Endothelial cell (in vitro differentiated cells): ENCODE measurements at places on chromosomes 12 and 14.

DNA sequence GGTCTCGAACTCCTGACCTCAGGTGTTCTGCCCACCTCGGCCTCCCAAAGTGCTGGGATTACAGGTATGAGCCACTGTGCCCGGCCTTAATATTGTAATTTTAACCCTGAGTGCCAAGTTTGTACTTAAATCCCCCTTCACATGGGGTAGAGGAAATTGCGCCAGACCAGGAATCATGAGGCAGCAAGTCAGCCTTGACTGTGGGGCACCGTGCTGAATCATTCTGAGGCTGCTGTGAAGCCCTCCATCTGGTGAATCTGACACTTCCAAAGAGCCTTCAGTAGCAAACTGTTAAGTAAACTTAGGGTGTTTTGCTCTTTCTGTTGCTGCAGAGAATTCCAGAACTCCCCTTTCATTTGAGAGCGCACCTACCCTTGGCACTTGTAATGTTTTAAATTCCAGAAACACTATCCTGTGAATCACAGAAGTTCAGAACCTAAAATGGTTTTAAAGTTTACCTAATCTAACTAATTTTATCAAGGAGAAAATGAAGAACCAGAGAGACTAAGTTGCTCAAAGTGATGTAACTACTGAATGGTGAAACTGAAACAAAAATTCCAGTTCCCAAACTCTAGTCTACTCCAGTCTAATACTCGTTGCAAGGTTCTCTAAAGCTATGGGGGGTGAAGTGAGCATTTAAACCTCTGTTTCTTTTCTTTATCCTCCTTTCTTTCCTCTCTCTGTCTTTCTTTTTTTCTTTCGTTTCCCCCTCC lies 7.5 kb downstream of the HEBP1 start:
- DNase-seq = no peak

GRCh38 chr14:68451696-68452373 lies 341.0 kb downstream of the ZFP36L1 start:
- no peak for DNase-seq

GRCh38 chr12:57343703-57344378 lies 87.0 kb downstream of the R3HDM2 start:
- DNase-seq = no peak

GRCh38 chr12:8709124-8709830 lies 11.5 kb downstream of the RIMKLB start:
- no peak for DNase-seq

GRCh38 chr14:97180304-97181200 lies 383.4 kb downstream of the VRK1 start:
- DNase-seq = no peak

DNA sequence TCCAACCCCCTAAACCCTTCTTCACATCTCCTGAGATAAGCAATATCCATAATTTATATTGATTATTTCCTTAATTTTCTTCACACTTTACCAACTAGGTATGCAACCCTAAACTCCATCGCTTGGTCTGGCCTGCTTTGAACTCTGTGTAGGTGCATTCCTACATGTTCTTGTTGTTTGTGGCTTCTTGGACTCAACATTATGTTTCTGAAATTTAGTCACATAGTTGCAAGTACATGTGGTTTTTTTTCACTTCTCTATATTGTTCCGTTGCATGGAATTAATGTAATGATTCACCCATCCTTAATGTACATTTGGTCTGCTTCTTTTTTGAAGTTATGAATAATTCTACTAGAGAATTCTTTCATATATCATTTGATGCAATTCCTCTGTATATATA lies 1.6 kb upstream of the TAS2R30 start:
- no peak for DNase-seq

- no peak for DNase-seq
Observed at GRCh38 chr14:56555921-56556570, 23.6 kb upstream of the TMEM260 start.

GRCh38 chr14:60915781-60916180 lies 65.1 kb downstream of the TRMT5 start:
- DNase-seq = no peak

- no peak for DNase-seq
Observed at GRCh38 chr12:106068296-106068695, 70.5 kb downstream of the NUAK1 start.

- no peak for DNase-seq
Observed at GRCh38 chr12:93970900-93971688, 177.3 kb upstream of the PLXNC1 start.

GRCh38 chr12:108643941-108644810 lies 10.5 kb upstream of the SELPLG start:
- no peak for DNase-seq

- DNase-seq = no peak
Observed at GRCh38 chr12:92369636-92370035, 224.0 kb upstream of the BTG1 start.

DNA sequence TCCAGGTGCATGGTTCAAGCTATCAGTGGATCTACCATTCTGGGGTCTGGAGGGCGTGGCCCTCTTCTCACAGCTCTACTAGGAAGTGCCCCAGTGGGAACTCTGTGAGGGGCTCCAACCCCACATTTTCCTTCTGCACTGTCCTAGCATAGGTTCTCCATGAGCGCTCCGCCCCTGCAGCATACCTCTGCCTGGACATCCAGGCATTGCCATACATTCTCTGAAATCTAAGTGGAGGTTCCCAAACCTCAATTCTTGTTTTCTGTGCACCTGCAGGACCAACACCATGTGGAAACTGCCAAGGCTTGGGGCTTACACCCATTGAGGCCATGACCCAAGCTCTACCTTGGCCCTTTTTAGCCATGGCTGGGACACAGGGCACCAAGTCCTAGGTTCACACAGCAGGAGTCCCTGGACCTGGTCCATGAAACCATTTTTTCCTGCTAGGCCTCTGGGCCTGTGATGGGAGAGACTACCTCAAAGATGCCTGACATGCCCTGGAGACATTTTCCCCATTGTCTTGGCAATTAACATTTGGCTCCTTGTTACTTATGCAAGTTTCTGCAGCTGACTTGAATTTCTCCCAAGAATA lies 76.8 kb downstream of the CRADD start:
- DNase-seq = no peak

GRCh38 chr14:49688701-49689030 lies 652 bp upstream of the POLE2 start:
- no peak for DNase-seq

- DNase-seq = no peak
Observed at GRCh38 chr12:53098354-53098981, 1.0 kb downstream of the IGFBP6 start.

GRCh38 chr12:38159591-38160317 lies 156.8 kb upstream of the ALG10B start:
- DNase-seq = no peak

DNA sequence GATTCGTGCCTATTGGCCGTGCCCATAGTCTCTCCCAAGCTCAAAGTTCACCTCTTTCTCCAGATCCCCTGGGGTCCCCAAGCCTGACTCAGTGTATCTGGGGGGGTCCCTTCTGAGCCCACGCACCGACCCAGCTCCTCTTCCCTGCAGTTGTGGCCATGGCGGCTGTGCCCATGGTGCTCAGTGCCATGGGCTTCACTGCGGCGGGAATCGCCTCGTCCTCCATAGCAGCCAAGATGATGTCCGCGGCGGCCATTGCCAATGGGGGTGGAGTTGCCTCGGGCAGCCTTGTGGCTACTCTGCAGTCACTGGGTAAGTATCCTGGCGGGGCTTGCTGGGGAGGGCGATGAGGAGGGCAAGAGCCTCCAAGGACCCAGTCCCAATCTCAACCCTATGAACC lies 5.1 kb downstream of the IFI27 start:
- DNase-seq = no peak

- DNase-seq = no peak
Observed at GRCh38 chr12:124184456-124184855, 110.4 kb upstream of the RFLNA start.

- DNase-seq = no peak
Observed at GRCh38 chr12:27707216-27707615, 3.4 kb upstream of the MRPS35 start.

DNA sequence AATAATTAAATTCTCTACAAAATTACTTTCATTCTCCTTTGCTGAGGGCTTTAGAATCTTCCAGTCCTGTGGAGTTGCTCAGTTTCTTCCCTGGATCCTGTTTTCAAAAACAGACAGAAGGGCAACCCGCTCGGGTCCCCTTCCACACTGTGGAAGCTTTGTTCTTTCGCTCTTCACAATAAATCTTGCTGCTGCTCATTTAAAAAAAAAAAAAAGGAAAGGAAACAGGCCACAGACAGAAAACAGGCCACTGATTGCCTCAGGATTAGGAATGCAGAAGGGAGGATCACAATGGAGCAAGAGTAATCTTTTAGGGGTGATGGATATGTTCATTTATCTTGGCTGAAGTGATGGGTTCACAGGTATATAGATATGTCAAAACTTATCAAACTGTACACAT lies 29.5 kb upstream of the HIGD1C start:
- no peak for DNase-seq

DNA sequence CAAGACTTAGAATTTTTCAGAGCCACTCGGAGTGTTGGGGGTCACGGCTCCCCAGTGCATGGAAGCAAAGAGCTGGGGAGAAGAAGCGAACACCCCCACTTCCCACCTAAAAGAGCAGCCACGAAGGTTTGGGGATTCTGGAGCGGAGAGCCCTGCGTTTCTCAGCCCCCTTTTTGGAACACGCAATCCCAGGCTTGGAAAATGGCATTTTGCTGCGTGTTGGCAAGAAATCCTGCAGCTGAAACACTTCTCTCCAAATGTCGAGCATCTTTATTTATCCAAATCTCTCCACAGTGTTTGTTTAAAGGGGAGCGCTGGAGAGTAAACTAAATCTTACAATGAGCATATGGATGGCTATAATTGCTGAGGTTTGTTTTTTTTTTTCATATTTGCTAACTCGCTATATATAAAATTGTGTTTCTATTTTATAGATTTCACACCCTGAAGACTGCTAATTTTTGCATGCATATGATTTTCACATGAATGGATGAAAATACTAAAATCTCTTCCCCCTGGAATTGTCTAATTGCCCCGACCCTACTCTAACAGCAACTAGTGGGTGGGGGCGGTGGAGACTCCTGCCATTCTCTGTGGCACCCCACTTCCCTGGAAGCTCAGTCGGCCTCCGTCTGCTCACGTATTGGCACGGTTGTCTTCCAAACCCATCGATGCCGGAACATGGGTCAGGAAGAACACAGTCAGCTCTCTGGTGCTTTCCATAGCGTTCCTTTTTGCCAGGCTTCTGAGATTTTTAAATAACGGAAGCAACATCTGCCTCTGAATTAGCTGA lies 120.5 kb downstream of the GCH1 start:
- DNase-seq = no peak

DNA sequence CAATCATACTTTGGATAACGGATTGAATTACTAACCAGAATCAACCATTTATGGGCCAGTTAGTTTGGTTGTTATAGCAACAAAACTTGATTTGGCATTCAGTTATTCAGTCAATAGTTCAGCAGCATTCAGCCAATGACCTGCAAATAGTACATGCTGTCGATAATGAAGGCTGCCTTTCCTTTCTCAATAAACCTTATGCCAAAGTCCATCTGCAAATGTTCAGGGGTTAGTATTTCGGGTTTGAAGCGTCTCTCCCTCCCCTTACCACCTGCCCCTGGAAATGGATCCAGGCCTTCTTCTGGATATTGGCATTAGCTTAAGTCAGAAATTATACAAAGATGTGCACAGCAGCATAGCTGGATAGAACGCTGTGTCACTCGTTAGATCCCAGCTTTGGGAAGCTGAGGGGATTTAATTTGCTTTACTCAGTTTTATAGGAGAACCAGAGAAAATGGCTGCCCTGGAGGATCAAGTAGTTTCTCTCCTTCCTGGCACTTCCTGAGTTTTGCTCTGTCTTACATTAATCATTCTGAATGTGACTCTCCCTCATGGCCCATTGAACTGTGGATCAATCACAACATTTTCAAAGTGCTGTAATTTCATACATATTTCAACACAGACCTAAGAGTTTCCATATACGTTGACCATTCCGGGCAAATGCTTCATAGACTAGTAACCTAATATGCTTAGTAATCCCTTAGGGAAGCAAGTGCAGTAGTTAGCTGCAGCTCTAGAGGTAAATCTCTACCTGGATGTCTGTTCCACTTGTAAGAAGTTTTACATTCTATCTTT lies 46.7 kb upstream of the PTPRR start:
- DNase-seq = no peak

- no peak for DNase-seq
Observed at GRCh38 chr12:88725592-88726143, 145.4 kb upstream of the KITLG start.

- DNase-seq = no peak
Observed at GRCh38 chr12:18457362-18457761, 196.0 kb downstream of the PIK3C2G start.

- DNase-seq = no peak
Observed at GRCh38 chr12:25256005-25256404, 5.3 kb upstream of the KRAS start.

- DNase-seq = no peak
Observed at GRCh38 chr12:125198652-125199051, 133.4 kb downstream of the AACS start.
